GOT3 (cell line): ENCODE measurements at places on chromosomes 7 and 10.

- no peak for DNase-seq
These were observed 6.8 kb downstream of the VIPR2 start for GRCh38 chr7:159137906-159138305.

DNA sequence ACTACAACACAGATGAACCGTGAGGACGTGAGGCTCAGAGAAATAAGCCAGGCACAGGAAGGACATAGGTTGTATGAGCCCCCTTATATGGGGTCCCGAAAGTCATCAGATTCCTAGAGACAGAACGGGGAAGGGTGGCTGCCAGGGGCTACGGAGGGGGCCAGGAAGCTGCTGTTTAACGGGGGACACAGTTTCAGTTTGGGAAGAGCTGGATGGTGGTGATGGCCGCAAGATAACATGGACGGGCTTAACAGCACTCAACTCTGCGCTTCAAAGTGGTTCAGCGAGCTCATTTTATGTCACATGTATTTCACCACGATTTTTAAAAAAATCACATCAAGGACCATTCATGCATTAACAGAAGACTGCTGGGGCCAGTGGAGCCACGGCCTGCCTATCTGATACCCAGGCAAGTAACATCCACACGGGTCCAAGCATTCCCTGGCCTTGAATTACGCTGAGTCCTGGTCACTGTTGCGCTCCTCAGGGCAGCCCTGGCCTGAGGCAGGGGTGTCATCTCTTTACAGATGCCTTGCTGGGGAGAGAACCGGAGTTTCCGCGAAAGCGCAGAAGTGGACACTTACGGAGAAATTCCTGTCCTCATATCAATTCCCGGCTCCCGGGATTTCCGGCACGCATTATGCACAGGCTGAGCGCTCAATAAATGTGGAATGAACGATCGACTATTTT is 1.5 kb downstream of the CARD11 start:
- no peak for DNase-seq

DNA sequence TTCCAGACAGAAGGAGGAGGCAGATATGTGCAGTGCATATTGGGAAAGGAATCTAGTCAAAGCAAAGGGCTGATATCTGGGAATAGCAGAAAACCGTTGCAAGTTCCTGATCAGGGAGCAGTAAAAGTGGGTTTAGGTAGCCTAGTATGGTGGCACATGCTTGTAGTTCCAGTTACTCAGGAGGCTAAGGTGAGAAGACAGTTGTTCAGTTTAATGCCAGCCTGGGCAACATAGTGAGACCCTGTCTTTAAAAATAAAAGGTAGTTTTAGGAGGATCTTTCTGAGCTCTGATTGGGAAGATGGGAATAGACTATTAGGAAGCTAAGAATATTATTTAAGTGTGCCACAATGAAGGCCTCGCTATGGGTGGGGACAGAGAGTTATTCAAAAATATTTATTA is 1.7 kb downstream of the CCDC172 start:
- DNase-seq, result no peak

DNA sequence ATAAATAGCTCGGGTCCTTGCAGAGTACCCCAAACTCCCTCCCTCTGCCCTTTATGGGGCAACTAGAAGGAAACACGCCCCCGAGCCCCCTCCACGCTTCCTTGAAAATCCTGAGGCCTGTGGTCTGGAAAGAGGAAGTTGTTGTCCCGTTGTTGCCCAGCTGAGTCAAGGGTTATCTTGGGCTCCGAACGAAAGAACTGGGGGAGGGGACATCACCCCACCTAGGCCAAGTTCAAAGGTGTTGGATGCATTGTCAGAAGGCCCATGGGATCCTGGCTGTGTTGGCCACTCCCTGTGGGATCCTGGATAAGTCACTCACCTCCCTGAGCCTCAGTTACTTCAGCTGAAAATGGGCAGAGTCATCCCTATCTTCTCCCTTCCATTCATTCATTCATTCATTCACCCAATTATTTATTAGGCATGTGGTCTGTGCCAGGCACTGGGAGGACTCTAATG is at the start of gene CCL24:
CCL24 (minus strand) TSS at position 26 of the 456 bp plus-strand sequence. CDS start 91 bp downstream, outside the sequence.
- DNase-seq, result no peak

DNA sequence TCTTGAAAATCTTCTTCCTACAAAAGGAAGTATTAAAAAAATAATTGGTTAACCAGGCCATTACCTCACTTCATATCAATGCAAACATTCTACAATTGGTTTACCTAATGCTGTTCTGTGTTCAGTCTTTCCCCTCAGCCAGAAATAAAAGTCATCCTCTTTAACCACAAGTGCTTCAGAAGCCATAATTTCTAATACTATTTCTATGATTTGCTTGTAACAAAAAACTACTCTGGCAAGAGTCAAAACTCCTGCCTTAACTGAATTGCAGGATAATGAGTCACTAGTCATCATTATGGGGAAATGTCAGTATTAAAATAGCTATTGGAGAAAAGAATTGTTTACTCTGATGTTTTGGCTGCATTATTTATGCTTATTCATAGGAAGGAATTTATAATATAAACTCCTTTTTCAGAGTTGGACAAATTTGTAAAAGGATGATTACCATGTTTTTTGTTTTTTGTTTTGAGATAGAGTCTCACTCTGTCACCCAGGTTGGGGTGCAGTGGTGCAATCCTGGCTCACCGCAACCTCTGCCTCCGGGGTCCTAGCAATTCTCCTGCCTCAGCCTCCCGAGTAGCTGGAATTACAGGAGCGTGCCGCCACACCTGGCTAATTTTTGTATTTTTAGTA is 55.5 kb upstream of the ODAD2 start:
- DNase-seq, result no peak

- no peak for DNase-seq
These were observed 3.6 kb upstream of the SEMA3C start for GRCh38 chr7:80922253-80923049.
